ENCODE measurements at places on chromosomes 1 and 21.

GRCh38 chr1:184222652-184223052, 164.2 kb upstream of the C1orf21 start:
- DNase-seq = peak; percentile 33

GRCh38 chr1:185463433-185463832, 146.4 kb upstream of the IVNS1ABP start:
- DNase-seq = no peak

DNA sequence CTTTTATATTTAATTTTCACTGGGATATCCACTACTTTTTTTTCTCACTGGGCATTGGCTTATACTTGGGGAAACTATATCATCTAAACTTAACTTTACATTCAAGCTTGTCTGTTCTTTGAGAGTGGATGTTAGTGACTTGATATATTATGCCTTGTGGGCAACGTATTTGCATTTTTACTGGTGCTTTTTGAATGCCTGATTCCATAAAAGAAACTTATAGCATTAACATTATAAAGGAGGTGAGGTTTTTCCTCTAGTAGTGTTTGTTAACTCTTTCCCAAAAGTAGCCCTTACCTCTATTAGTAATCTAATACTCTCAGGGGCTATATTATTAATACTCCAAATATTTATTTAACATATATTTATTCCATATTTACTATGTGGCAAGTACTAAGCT, 416.5 kb downstream of the PLA2G4A start:
- no peak for DNase-seq

- no peak for DNase-seq
These were observed 39.1 kb downstream of the TYW3 start for GRCh38 chr1:74771913-74772515.

- DNase-seq = no peak
These were observed 12.2 kb upstream of the SLC44A3 start for GRCh38 chr1:94807742-94808491.

Data from activated CD4-positive, alpha-beta T cell treated with anti-CD3 and anti-CD28 coated beads, Interleukin-2, amount 50 U/mL, for 1 hour (primary cell).